Caco-2 (cell line): ENCODE measurements at places on chromosomes 11 and 22. TPM values are rescaled to one million over a fixed set of nuclear protein-coding genes. Genes with fewer than 3 reads are reported as not detected.
A peak's percentile ranks its signal among the peaks of the same experiment; 100 is the strongest.

DNA sequence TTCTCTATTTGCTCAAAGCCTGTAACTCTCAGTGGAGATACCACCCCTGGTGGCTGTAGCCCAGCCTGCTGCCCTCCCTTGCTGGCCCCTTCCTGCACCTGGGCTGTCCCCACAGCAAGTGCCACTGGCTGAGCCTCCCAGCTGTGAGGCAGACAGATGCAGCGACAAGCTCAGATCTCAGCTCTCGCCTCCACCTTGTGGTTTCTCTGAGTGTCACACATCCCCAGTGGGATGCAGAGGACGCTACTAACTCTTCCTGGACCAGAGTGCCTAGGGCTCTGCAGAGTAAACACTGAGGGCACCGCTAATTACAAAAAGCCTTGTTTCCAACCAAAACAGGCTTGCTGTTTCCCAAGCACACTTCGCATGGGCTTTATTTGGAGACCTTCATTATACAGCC, 8.9 kb downstream of the YPEL1 start:
- DNase-seq: peak; percentile 69

Gene OR2AT4
- not detected in 2 replicates for total RNA-seq

DNA sequence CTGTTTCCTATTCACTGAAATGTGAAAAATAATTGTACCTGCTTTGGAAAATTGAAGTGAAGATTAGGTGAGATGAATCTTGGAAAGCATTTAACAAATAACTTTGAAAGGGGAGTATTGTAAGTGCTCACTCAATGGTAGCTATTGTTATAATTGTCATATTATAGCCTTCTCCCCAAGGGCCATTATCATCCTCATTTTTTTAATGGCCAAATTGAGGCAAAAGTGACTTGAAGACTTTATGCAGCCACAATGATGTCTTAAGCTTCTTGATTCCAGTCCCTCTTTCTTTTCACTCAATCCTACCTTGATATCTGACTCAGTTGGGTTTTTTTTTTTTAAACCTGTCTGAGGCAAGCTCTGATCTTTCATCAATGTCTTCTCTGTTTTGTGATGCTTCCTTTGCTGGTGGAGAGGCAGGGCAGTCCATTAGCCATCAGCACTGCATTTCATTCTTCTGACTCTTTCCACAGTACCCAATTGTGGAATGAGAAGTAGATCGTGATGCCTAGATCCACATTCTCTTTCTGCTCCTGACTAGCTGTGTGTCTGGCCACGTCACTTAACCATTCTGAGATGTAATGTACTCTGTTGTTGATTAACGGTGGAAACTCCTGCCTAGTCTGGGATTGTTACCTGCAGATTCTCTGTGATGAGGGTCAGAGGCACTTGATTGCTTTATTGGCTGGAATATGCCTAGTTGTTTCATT, 101.4 kb downstream of the DBX1 start:
- DNase-seq: no peak

DNA sequence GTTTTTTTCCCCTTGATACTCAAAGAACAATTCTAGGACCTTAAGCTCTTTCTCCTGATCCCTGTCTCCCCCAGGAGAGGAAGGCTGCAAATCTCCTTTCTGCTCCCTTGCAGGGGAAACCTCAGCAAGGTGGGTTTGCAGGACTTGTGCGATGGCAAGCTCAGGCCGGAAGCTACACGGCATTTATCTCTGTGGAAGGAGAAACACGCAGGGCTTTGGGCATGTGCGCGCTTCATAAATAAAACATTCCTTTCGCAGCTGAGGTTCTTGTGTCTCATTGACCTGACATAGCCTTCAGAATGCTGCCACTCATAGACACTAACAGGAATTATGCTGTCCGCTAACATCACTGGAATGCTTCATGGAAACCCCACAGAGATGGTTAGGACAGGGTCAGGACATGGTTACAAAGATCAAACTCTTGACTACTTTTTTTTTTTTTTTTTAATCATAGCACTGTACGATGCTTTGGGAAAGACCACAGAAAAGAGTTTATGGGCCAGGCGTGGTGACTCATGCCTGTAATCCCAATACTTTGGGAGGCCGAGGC, 42.6 kb downstream of the SLN start:
- DNase-seq: no peak

GRCh38 chr11:68014157-68014946, 4.2 kb downstream of the ALDH3B1 start:
- DNase-seq: no peak

GRCh38 chr11:70727899-70728620, 329.7 kb downstream of the CTTN start:
- no peak for DNase-seq

Gene PRAME
- total RNA-seq: not detected in 2 replicates

Gene GDPD4
- total RNA-seq: not detected in 2 replicates

- DNase-seq: no peak
Observed at GRCh38 chr11:95338430-95338991, 107.5 kb upstream of the SESN3 start.

- no peak for DNase-seq
Observed at GRCh38 chr22:42763965-42764480, 43.4 kb upstream of the A4GALT start.

Gene GPR83
- 2.7 and 2.8 TPM in 2 replicates for total RNA-seq

DNA sequence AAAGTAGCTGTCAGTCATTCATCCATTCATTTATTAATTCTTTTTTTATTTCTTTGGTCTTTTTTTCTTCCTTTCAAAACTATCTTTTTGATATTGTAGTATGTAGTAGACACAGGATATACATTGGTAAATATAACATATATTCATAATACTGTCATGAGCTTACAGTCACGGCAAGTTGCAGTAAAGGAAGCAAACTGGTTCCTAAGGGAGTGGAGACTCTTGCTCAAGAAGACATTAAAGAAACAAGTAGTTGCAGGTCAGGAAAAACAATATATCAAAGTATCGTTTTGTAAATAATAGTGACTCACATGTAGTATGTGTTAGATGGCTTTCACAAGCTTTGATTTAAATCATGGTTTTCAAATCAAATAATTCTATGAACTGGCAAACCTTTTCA, 7.5 kb downstream of the OR5AR1 start:
- DNase-seq: no peak

Gene LSP1
- 1.5 TPM in 1 of 2 replicates, not detected in the other for total RNA-seq

- DNase-seq: peak; percentile 97
Observed at GRCh38 chr11:68128682-68129327, 7.6 kb upstream of the CHKA start.

Gene PIM3
- total RNA-seq: 39.6 and 41.1 TPM in 2 replicates

GRCh38 chr11:27234043-27234668, 128.9 kb downstream of the CCDC34 start:
- peak; percentile 61 for DNase-seq

GRCh38 chr22:39148026-39148726, 4.3 kb downstream of the CBX7 start:
- DNase-seq: peak; percentile 19

GRCh38 chr11:79762279-79762921, 321.6 kb upstream of the TENM4 start:
- DNase-seq: peak; percentile 20

Gene DGCR6
- total RNA-seq: 3.8 and 5.9 TPM in 2 replicates

Gene TBCEL
- total RNA-seq: 23.6 and 24.3 TPM in 2 replicates

GRCh38 chr22:38953091-38953490, 4.3 kb upstream of the APOBEC3A start:
- no peak for DNase-seq

DNA sequence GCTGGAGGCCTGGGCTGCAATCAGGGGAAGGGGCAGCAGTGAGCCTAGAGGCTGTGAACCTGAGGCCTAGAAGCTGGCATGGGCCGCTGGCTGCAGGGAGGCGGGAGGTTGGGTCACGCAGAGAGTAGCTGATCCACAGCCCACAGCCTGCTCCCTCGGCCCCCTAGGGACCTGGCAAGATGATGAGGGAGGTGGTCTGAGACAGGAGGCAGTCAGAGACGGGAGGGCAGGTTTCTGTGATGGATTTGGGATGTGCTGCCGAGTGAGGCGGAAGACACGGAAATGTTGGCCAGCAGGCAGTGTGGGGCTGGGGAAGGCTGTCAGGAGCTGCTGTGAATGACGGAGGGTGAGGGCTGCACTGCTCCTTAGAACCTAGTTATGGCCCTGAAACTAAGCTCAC, 22.7 kb downstream of the LRFN4 start:
- no peak for DNase-seq

DNA sequence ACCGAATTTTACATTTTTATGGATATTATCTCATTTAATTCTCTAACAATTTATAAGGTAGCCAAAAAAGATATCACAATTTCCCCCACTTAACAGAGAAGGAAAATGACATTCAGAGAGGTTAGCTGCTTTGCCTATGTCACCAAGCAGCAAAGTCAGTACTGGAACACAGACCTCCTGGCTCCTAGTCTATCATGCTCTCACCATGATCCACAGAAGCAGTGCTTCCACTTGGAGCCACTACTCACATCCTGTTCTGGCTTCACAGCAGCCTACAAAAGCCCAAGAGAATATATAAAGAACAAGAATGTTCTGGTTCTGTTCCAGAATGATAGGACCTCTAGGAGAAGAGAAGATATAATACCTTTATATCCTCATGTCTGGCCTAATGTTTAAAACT, 59.5 kb upstream of the SCUBE2 start:
- DNase-seq: no peak

DNA sequence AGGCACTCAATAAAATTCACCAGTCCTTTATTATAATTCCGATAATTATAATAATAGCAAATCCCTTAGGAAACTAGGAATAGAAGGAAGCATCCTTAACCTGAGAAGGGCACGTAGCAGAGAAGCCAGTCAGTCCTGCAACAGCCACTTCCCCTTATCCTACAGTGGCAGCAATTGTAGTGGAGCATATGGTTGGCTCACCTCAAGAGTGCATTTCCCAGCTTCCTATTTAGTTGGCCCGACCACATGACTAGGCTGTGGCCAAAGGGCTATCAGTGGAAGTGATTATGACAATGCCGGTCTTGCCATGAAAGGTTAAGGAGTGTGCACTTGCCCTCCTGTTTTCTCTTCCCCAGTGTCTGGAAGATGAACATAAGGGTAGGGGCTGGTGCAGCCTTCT, 27.0 kb downstream of the TESMIN start:
- DNase-seq: no peak

Gene GUCY1A2
- total RNA-seq: not detected in 2 replicates

Gene NCR3LG1
- 14.6 and 14.8 TPM in 2 replicates for total RNA-seq

- DNase-seq: no peak
Observed at GRCh38 chr11:66987158-66987620, 12.1 kb downstream of the C11orf86 start.

Gene A4GALT
- total RNA-seq: 12.7 and 16.2 TPM in 2 replicates

GRCh38 chr11:75606099-75606498, 44.0 kb downstream of the SERPINH1 start:
- DNase-seq: no peak

GRCh38 chr11:27205250-27205649, 157.8 kb downstream of the CCDC34 start:
- DNase-seq: no peak

- peak; percentile 40 for DNase-seq
Observed at GRCh38 chr11:12845163-12845562, 164.0 kb upstream of the RASSF10 start.

- no peak for DNase-seq
Observed at GRCh38 chr11:71371674-71372069, 76.5 kb downstream of the DHCR7 start.

GRCh38 chr22:41401781-41402648, 20.3 kb downstream of the TEF start:
- no peak for DNase-seq

DNA sequence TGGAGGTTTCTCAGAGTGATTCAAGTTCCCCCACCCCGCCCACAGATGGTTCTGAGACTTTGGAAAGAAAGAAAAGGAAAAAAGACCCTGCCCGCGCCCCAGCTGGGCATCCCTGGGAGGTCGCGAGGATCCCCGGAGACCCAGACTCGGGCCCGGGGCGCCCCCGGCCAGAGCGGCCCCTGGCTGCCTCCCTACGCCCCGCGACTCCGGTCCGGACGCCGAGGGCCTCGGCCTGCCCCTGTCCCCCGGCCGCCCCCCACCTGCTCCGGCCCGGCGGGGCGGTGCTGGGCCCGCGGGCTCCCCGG, 2.3 kb upstream of the AIFM3 start:
- DNase-seq: no peak

GRCh38 chr11:67262731-67263675, 3.3 kb upstream of the GRK2 start:
- DNase-seq: peak; percentile 93

GRCh38 chr11:113119966-113120736, 158.9 kb downstream of the NCAM1 start:
- no peak for DNase-seq

Gene OR5D13
- not detected in 2 replicates for total RNA-seq

DNA sequence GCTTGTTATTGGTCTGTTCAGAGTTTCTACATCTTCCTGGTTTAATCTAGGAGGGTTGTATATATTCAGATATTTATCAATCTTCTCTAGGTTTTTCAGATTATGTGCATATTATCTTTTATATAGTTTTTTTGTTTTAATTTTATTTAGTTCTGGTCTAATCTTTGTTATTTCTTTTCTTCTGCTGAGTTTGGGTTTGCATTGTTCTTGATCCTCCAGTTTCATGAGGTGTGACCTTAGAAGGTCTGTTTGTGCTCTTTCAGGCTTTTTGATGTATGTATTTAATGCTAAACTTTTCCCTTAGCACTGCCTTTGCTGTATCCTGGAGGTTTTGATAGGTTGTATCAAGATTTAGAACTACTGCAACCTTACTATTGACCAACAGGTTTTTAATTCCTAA, 117.7 kb downstream of the VPREB1 start:
- no peak for DNase-seq

- DNase-seq: peak; percentile 84
Observed at GRCh38 chr11:129881570-129882170, 13.7 kb downstream of the NFRKB start.

DNA sequence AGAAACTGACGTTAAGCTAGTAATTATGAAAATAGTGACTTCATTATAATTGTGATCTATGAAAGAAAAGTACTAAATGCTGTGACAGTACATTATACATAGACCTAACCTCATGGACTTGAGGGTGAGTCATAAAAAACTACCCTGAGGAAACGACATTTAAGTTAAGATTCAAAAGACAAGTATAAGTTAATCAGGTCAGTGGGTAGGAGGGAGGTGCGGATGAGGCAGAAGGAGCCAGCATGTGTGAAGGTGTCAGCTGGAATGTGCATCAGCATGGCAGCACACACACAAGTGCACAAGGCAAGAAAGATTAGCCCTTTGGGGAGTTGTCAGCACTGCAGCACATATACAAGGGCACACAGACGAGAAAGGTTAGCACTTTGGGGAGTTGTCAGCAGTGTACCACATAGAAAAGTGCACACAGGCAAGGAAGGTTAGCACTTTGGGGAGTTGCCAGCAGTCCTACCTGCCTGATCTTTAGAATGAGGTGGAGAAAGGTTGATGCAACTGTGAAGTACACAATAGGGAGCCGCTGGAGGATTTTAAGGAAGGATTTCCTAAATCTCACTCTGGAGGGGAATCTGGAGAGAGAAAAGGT, 31.6 kb upstream of the CAVIN3 start:
- no peak for DNase-seq

GRCh38 chr11:46392421-46393230, 1.1 kb upstream of the CHRM4 start:
- DNase-seq: peak; percentile 95

Gene PARVA
- 37.6 and 45.3 TPM in 2 replicates for total RNA-seq

- DNase-seq: no peak
Observed at GRCh38 chr22:30357236-30357570, 396 bp downstream of the CCDC157 start.

GRCh38 chr11:76147106-76147740, 59.1 kb downstream of the WNT11 start:
- DNase-seq: peak; percentile 46
